GM23338 (cell line): ENCODE measurements at places on chromosomes 2 and 18. TPM values are rescaled to one million over a fixed set of nuclear protein-coding genes. Genes with fewer than 3 reads are reported as not detected.

DNA sequence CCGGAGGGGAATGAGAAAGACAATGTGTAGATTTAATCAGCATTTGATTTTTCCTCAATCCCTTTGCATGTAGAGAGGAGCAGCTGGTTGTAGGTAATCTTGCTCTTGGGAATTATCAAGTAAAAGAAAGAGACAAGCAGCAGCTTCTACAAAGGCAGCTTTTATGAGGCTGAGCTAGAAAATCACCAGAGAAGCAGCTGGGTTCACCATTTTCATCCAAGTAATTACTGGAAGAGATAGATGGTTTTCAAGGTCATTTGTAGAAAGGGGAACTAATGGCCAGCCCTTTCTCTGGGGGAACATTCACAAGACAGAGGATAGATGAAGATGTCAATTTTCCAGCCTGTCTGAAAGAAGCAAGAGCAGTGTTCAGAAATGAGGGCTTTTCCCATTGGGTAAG is 113.0 kb downstream of the RND3 start:
- H3K4me1 ChIP-seq, result no peaks in the 10 kb centered on the region
- no peaks in the 10 kb centered on the region for H3K27me3 ChIP-seq
- H3K36me3 ChIP-seq, result no peaks in the 10 kb centered on the region
- no peak for DNase-seq
- H3K4me3 ChIP-seq, result no peak overlapping the region

GRCh38 chr2:172213116-172213860 is 110.6 kb upstream of the DLX2 start:
- no peak overlapping the region for H3K27ac ChIP-seq
- no peak overlapping the region for H3K4me3 ChIP-seq
- DNase-seq, result no peak
- peaks cover 9% of the 10 kb centered on the region; the same call in 1 of the 2 replicates for H3K4me1 ChIP-seq
- no peaks in the 10 kb centered on the region for H3K36me3 ChIP-seq

DNA sequence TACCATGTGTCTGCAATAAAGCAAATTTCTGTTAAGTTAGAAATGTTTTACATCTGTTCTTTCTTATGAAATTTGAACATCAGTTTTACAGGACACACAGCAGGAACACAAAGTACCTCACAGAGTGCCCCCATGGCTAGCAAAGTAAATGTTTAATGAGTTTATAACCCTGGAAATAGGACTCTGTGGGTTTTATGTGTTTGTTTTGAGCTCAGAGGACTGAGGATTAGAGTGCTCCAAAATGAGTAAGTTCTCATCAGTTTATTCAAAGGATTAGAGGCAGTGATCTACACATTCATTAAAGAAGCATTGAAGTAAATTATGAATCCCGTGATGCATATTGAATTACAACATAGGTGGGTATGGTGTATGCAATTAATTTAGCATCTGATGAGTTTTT is 281.8 kb downstream of the GULP1 start:
- H3K27me3 ChIP-seq, result no peaks in the 10 kb centered on the region
- no peak overlapping the region for H3K4me3 ChIP-seq
- H3K36me3 ChIP-seq, result peaks cover 14% of the 10 kb centered on the region; the same call in 1 of the 2 replicates

GRCh38 chr2:60125611-60126426 is 427.6 kb downstream of the BCL11A start:
- H3K27ac ChIP-seq, result no peak overlapping the region
- no peaks in the 10 kb centered on the region for H3K27me3 ChIP-seq
- H3K4me3 ChIP-seq, result no peak overlapping the region
- H3K4me1 ChIP-seq, result 0 out of 2 replicates have a peak, but pooled peaks cover 12% of the 10 kb centered on the region

DNA sequence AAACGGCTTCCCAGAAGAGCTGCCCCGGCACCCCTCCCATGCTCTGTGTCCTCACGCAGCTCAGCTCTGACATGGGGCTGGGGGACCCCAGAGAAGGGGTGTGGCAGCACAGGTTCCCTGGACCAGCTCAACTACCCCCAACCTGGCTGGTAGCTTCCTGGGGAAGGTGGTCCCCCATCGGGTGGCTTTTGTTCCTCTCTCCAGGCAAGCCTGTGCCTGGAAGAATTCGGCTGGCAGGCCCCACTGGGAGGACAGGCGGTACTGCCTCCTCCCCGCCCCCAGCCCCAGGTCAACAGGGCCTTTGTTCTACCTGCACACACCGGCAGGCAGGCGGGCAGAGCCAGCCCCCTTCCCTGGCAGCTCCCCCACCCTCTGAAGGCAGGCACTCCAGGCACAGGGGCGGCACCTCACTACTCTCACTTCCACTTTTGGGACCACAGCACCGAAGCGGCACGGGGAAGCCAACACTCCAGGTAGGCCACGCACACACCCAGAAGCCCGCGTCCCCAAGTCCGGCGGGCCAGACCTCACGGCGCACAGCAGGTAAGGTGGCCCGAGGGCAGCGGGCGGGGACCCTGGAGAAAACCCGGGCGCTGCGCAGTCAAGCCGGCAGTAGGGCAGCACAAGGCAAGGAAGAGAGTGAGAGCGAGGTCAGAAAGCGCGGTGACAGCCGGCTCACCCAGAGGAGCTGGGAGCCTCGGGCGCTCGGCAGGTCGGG is 1.3 kb downstream of the HS6ST1 start:
- DNase-seq, result peak; percentile 64
- H3K27me3 ChIP-seq, result peaks cover 23% of the 10 kb centered on the region
- no peak overlapping the region for H3K27ac ChIP-seq
- H3K4me3 ChIP-seq, result peak overlapping the region; percentile 94
- no peaks in the 10 kb centered on the region for H3K36me3 ChIP-seq

CCDC150 gene
- 30.2 and 56.3 TPM in 2 replicates for total RNA-seq

- H3K36me3 ChIP-seq, result no peaks in the 10 kb centered on the region
- DNase-seq, result no peak
- H3K27me3 ChIP-seq, result no peaks in the 10 kb centered on the region
- H3K4me3 ChIP-seq, result no peak overlapping the region
Measured at GRCh38 chr2:11554399-11554716, 20.5 kb downstream of the GREB1 start.
